ENCODE measurements at places on chromosomes 3 and 15. TPM values are rescaled to one million over a fixed set of nuclear protein-coding genes. Genes with fewer than 3 reads are reported as not detected.

DNA sequence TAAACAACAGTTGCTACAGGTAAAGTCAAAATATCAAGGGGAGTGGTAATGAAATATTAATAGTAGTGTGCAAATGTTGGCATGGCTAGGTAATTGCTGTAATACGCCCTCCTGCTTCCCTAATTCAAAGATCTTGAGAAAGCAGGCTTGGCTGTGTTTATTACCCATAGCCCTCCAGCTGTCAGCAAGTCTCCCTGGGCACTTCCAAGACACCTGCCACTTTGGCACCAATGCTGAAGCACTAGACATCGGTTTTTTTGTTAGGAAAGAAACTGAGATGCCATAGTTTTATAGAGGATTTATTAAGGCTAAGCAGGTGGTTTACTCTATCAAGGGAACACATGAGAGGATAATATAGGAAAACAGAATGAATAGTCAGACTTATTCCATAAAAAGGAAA is 64.4 kb downstream of the P2RY1 start:
- no peak overlapping the region for H3K27ac ChIP-seq
- H3K4me3 ChIP-seq, result no peak overlapping the region
- no peaks in the 10 kb centered on the region for H3K36me3 ChIP-seq
- no peaks in the 10 kb centered on the region for H3K4me1 ChIP-seq

GRCh38 chr3:72133329-72134011 is 348.5 kb upstream of the PROK2 start:
- H3K4me1 ChIP-seq, result peaks cover 41% of the 10 kb centered on the region
- no peak overlapping the region for H3K4me3 ChIP-seq
- no peak overlapping the region for H3K27ac ChIP-seq
- H3K27me3 ChIP-seq, result no peaks in the 10 kb centered on the region
- DNase-seq, result no peak
- no peaks in the 10 kb centered on the region for H3K36me3 ChIP-seq

ISLR2 gene
- total RNA-seq, result not detected

SLC12A8 gene
- 0.48 TPM for total RNA-seq

RLBP1 gene
- not detected for total RNA-seq

CAMP gene
- not detected for total RNA-seq

SLC9C1 gene
- not detected for total RNA-seq

CCDC13 gene
- total RNA-seq, result 0.76 TPM

Measured in activated CD4-positive, alpha-beta memory T cell treated with anti-CD3 and anti-CD28 coated beads for 36 hours (primary cell).